ENCODE measurements at places on chromosomes 11 and 22.

DNA sequence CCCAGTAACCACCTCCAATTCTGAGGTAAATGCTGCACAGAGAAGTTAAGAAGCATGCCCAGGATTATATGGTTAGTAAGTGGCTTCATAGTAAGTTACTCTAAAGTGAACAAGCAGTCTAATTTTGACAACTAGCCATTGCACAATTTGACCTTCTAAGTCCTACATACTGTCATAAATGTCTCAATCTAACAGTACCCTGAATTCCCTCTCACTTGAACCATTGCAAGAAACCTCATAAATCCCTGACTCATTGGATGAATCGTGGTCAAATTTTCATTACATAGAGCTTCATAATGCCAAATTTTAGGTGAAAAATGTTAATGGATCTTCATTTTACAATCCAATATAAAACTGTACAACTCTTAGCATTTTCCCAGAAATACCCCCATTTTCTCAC is 217.3 kb upstream of the GRIA4 start:
- no peak for DNase-seq

- DNase-seq: peak; percentile 18
Measured at GRCh38 chr11:78420796-78421209, 3.2 kb upstream of the GAB2 start.

DNA sequence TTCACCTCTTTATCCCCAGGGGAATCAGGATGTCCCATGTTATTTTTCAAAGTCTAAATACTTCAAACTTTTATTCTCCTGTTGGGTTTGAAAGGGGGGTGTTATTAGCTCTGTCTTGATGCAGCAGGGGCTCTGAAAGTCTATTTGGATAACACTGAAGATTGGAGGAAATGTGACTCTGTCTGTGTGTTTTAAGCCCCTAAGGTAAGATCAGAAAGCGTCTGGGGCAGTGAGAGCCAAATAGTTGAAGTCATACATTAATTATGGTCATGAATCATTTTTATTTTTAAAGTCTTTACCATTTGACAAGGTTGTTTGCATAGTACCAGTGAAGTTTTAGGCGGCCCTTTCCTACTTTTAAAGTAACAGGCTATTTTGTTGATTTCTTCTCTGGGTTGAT is 139.0 kb downstream of the UVRAG start:
- no peak for DNase-seq

- peak; percentile 29 for DNase-seq
Measured at GRCh38 chr11:10878408-10879214, 20.8 kb upstream of the ZBED5 start.

- DNase-seq: no peak
Measured at GRCh38 chr11:18527512-18527911, 770 bp upstream of the TSG101 start.

Measured in globus pallidus (tissue), 1 donor.